ENCODE measurements at places on chromosomes 16 and 17.

GRCh38 chr16:649631-650030, 466 bp downstream of the WDR90 start:
- DNase-seq: no peak

DNA sequence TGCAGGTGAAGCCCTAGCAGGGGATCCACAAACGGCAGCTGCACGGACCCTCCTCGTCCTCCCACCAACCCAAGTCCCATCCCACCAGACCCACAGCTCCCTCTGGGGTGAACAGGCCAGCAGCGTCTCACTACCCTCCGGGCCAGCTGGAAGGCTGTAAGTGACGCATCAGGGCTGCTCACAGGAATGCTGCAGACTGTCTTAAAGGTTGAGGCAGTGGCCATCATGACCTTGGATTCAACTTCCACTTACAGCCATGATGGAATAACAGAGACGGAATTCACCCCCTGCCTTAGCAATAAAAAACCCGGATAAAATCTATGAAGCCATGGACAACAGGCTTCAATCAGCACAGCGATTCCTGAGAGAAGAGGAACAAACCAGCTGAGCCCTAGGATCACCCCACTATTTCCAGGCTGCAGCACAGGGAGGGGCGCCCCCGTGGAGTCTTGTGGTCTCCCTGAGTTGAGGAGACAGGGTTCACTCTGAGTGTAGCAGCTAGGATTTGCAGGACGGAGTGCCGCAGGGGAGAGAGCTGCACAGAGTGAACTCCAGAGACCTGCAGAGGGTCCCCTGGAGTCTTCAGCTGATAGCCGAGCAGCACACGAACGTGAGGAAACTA, 10.5 kb downstream of the FAM83G start:
- DNase-seq: no peak

DNA sequence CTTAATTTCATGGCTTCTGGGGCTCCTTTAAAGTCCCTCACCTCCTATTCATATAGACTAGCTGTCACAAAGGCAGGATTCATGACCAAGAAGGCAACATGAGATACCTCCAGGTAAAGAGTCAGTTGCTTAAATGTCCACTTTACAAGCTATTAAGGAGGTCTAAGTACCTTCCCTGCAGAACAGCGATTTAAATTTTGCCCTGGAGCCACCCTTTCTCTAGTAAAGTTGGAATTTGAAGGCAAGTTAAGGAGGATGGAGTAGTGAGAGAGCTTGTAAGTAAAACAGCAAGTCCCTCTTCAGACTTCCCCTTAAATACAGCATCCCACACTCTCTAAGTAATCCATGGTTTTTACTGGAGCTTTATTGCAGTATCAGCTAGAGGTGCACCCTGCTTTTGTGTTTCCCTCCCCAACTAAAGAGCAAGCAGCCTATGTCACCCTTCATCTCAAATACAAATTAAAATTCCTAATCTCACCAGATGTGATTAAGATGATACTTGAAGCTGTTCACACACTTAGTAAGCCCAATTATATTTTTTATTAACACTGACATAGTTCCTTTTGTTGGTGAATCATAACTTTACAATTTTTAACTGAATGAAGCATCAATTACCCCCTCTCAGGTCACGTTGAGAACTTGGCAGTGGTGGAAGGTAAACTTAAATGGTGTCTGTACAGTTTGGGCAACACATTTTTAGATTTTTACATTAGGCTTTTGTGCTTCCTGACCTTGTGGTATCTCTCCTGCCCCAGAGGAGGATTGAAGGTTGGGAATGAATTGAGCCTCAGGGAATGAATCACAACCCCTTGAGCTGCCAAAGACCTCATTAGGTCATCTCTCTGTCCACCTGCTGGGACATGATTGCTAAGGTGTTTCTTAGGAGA, 108.9 kb downstream of the TANGO6 start:
- DNase-seq: no peak

GRCh38 chr16:86299882-86300610, 210.3 kb upstream of the FOXF1 start:
- DNase-seq: no peak
